ENCODE measurements at places on chromosomes 1 and 21. TPM values are rescaled to one million over a fixed set of nuclear protein-coding genes. Genes with fewer than 3 reads are reported as not detected.

PGBD2 gene
- 11.1 TPM for total RNA-seq

SLC45A1 gene
- total RNA-seq, result 0.73 TPM

AGO4 gene
- total RNA-seq, result 20.0 TPM

FCRL6 gene
- total RNA-seq, result 0.80 TPM

AMY2A gene
- 1.3 TPM for total RNA-seq

USP48 gene
- total RNA-seq, result 86.9 TPM

GUCA2A gene
- not detected for total RNA-seq

ACTL8 gene
- total RNA-seq, result not detected

PPIAL4G gene
- under 0.01 TPM for total RNA-seq

CR1L gene
- total RNA-seq, result not detected

OR2L13 gene
- total RNA-seq, result not detected

CFHR5 gene
- not detected for total RNA-seq

SH3BGR gene
- 6.3 TPM for total RNA-seq

NBPF20 gene
- 3.3 TPM for total RNA-seq

PPFIA4 gene
- total RNA-seq, result 0.80 TPM

All from breast epithelium (tissue), 4 donors.